ENCODE measurements at places on chromosomes 4 and X. TPM values are rescaled to one million over a fixed set of nuclear protein-coding genes. Genes with fewer than 3 reads are reported as not detected.

Gene GPR143
- total RNA-seq, result not detected

Gene LGI2
- not detected for total RNA-seq

Gene GAGE13
- total RNA-seq, result not detected

Gene AMTN
- total RNA-seq, result not detected

Gene GLUD2
- 0.27 TPM for total RNA-seq

Gene MMAA
- total RNA-seq, result 5.3 TPM
